ENCODE measurements at places on chromosomes 4 and X.

- DNase-seq = no peak
These were observed 29.3 kb upstream of the SCOC start for GRCh38 chr4:140344101-140344500.

- DNase-seq = no peak
These were observed 2.9 kb upstream of the TEX13B start for GRCh38 chrX:107985033-107985432.

- DNase-seq = no peak
These were observed 201.5 kb upstream of the JADE1 start for GRCh38 chr4:128608006-128608405.

- no peak for DNase-seq
These were observed 110.3 kb upstream of the PDHA2 start for GRCh38 chr4:95729596-95729995.

DNA sequence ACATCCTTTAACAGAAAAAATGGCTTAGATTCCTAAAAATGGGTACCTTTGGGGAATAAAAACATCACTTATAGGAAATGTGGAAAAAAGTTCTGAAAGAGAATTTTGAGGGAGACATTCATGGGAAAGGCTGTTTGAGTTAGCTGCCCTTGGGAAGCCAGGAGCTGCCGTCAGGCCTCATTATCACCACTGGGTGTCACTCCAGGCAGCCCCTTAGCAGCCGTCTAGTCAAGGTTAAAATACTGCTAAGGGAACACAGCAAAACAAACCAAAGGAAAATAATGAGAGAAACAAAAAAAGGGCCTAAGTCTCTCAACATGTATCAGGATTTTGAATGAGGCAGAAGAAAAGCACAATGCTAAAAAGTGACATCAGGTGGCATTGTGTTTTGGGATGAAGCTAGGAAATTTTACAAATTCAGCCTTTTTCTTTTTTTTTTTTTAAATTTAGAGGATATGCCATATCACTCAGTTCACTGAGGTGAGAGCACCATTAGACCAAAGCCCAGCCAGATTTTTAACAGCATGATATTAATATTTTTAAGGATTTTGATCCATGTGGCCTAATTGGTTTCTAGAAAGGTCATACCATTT lies 235.3 kb downstream of the GPAT3 start:
- DNase-seq = peak; percentile 36

GRCh38 chr4:20532871-20533870 lies 167.1 kb upstream of the PACRGL start:
- DNase-seq = no peak

DNA sequence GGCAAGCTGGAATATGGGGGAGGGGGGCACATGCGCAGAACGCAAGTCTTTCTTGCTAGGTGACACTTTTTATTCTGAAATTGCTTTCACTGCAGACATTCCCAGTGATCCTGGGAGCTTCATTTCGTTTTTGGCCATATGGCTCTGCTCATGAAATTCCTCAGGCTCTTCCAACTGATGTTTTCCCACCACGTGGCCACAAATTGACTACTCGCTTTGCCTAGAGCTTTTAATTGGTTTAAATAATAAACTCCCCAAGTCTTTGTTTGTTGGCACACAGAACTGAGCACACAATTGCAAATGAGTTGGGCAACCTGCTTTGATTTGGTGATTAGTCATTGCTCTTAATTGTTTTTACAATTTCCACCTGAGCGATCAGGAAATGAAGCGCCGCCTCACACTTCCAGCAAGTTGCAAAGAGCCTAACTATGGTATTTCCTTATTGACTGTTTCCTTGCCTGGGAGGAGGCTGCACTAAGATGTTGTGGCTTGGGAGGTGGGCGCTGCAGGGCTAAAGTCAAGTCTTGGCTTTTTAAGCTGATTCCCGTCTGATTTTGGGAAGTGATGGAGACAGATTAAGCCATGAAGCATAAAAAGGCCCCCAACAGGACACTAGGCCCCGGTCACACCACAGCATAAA lies 282.5 kb downstream of the ZIC3 start:
- DNase-seq = no peak

- DNase-seq = no peak
These were observed 137.0 kb upstream of the SMIM31 start for GRCh38 chr4:164616961-164617360.

GRCh38 chrX:16695079-16695676 lies 17.3 kb downstream of the CTPS2 start:
- no peak for DNase-seq

DNA sequence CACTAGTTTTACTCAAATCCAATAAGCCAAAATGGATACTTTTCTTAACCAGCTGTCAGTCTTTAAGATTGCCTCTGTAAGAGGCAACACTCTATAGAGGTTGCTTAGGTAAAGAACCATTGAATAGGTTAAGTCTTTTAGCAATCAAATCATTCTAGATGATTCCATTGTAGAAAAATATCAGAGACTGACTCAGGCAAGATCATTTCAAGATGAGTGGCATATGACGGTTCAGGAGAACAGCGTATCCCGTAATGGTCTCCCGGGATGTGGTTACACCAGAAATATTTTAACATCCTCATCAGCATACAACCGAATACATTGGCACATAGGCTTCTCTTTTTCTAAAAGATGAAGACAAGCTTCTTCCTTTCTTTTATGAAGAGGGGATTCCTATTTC lies 641.7 kb upstream of the AGA start:
- DNase-seq = no peak

- DNase-seq = no peak
These were observed 5.6 kb downstream of the PDGFRA start for GRCh38 chr4:54234497-54235205.

DNA sequence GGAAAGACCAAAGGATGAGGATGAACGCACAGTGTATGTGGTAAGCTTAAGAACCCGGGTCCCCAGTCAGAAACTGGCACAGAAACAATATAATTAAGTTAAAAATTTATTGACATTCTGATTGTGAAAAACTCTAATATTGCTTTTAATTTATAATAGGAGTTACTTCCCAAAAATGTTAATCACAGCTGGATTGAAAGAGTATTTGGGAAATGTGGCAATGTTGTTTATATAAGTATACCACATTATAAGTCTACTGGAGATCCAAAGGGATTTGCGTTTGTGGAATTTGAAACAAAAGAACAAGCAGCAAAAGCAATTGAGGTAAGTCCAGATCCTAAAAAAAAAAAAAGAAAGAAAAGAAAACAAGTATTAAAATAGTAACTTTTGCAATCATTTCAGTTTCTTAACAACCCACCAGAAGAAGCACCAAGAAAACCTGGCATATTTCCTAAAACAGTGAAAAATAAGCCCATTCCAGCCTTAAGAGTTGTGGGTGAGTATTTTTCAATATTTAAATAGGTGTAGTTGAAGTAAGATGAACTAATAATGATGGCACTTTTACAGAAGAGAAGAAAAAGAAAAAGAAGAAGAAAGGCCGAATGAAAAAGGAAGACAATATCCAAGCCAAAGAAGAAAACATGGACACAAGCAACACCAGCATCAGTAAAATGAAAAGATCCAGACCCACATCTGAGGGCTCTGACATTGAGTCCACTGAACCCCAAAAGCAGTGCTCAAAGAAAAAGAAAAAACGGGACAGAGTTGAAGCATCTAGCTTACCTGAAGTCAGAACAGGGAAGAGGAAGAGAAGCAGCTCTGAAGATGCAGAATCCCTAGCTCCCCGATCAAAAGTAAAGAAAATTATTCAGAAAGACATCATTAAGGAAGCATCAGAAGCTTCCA lies 9.9 kb downstream of the LARP7 start:
- no peak for DNase-seq

- no peak for DNase-seq
These were observed 87.0 kb downstream of the PHKA2 start for GRCh38 chrX:18896680-18897544.

DNA sequence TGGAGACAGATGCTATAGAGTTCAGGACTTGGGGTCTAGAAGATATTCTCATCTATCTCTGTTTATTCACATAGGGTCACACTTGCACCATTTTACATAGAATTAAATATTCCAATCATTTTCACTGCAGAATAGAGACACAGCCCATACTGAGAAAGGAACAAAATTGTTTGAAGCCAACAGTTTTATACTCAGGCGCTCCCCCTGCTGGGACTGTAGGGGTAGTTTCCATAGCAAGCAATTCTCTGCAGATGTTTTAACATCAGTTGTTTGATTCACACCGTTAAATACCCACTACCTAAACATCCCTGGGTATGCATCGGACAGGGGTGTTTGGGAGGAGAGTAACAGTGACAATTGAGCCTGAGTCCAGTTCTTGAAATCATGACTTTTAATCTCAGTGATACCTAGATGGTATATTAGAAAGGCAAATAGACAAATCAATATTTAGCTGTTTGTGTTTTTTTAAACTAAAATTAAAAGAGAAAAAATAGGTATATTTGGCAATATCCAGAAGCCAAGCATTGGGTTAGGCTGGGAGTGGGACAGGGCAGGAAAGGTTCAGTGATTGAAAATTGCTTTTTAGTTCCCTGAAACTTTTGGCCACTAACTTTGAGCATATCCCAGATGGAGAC lies 33.8 kb downstream of the LONRF3 start:
- peak; percentile 6 for DNase-seq

- no peak for DNase-seq
These were observed 74.1 kb downstream of the CLCN5 start for GRCh38 chrX:49996474-49996873.

DNA sequence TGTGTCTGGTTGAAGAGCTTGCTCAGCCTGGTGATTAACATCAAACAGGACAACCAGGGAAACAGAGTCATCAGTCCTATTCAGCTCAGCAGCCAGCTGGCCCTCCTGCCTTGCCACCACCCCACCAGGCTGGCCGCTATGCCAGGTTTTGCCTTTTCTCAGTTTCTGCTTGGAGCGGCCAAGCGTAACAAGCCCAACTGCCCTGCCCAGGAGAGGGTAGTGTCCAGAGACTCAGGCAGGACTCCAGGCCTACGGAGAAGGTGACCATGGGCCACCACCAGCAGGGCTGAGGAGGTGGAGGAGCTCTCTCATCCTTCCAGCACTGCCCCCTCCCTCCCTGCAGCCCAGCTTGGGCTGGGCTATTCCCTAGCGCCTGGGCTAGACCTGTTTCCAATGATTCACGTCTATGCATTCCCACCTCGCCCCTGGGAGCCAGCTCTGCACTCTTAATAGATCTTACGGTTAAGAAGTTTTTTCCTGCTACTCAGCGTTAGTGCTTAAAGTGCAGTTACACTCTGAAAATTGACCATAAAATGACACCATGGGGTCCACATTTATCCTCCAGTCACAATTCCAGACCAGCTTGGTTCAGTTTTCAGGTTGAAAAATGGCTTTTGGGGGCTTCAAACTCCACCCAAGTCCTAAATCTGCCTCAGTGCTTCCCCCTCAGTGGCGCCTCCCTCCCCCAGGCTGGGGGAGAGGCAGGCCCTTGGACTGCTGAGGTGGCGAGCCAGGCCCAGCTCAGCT lies 124.0 kb upstream of the PJA1 start:
- no peak for DNase-seq

DNA sequence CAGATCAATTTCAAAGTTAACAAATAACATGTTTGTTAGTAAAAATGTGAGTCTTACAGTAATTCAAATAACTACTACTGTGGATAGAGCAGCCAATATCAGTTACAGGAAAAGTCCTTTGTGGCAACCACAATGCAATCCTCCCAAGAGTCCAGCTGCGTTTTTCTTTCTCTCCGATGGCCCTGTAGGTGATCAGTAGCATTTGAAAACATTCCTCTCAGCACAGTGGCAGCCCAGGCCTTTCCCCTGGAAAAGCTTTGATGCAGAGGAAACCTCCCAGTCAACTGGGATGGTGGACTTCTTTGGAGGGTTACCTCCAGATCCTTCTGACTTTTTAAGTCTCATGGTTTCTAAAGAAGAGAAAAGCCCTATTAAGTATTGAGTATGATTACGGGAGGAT lies 18.0 kb upstream of the PDZD4 start:
- no peak for DNase-seq

GRCh38 chr4:74933562-74934015 lies 673 bp downstream of the PARM1 start:
- no peak for DNase-seq

DNA sequence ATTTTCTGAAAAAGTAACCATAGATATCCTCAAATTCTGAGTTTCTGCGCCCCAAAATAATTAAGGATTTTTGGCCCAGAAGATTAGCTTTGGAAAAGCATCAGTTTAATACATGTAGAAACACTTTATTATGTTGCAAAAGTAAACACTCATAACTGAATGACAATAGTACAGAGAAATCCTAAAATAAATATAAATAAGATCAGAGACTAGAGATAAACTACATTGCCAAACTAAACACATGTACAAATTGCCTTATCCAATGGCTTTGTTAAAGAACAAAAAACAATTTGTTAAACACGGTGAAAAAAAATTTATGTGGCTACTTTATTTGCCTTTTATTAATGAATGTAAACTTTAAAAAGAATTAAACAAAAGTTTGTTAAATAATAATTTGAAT lies 17.5 kb downstream of the SPOCK3 start:
- DNase-seq = no peak

DNA sequence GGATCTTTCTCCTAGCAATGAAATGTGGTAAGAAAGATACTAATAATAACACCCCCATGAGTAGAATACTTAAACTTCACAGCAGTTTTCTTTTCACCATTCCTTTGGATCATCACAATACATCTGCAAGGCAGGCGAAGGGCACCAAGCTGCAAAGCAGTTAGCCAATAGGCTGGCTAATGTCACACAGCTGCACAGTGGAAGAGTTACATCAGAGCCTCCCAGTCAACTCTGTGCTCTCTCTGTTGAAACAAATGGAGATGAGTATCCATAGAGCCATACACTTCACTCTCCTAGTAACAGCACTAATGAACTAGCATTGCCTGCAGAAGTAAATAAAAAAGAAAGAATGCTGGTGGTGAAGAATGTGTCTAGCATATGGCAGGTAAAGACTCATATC lies 139.0 kb downstream of the ATG4A start:
- no peak for DNase-seq

DNA sequence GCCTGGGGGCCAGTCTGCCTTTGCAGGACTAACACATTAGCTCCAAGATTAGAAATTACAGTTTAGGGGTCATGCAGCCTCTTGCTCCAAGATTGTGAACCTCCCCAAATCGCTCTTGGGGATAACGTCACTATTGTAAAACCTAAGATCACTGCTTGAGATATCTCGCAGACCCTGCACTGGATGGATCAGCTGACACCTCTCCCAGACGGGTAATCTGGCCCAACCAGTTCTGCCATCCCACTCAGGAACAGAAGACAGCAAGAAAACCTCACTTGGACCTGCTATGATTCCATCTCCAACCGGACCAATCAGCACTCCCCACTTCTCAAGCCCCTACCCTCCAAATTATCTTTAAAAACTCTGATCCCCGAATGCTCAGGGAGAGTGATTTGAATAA lies 431.2 kb downstream of the GPM6A start:
- DNase-seq = no peak

DNA sequence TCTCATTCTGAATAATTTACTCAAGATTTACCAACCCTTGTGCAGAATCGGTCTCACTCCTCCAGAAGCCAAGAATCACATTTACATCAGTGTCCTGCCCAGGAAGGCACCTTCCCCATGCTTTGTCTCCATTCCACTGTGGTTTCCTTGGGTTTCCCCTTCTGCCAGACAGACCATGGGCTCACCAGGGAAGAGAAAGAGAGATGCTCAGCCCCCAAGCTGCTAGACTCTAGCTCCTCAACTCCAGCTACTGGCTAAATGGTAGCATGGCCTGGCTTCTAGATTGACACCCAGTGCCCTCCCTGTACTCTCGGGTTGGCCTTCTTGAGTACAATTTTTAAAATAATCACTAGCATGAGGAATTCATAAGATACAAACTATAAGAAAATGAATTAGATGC lies 12.9 kb downstream of the TLR10 start:
- no peak for DNase-seq

All from smooth muscle cell of the brain vasculature (primary cell).